ENCODE measurements at places on chromosomes 12 and 14. TPM values are rescaled to one million over a fixed set of nuclear protein-coding genes. Genes with fewer than 3 reads are reported as not detected.

DNA sequence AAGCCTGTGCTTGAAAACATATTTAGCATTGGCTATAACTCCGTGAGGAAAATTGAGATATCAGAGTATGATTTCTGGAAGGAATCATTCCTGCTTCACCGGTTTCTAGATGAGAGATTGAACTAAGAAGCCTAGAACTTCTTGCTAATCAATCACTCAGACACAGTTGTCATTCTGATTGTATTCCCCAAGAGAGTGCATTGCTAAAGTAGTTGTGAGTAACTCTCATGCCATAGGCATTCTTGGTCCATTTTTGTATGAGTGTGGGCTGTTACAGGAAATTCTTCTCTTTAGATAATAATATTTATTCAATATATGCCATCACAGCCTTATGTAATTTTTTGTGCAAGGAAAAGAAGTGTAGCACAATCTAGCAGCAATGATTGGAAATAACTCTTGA is 893.3 kb upstream of the MDGA2 start:
- no peak for DNase-seq
- H3K4me1 ChIP-seq, result no peaks in the 10 kb centered on the region
- H3K36me3 ChIP-seq, result no peaks in the 10 kb centered on the region
- H3K4me3 ChIP-seq, result no peak overlapping the region
- no peak overlapping the region for H3K27ac ChIP-seq

- H3K27me3 ChIP-seq, result no peaks in the 10 kb centered on the region
- no peaks in the 10 kb centered on the region for H3K4me1 ChIP-seq
- no peaks in the 10 kb centered on the region for H3K36me3 ChIP-seq
- no peak overlapping the region for H3K27ac ChIP-seq
- H3K4me3 ChIP-seq, result no peak overlapping the region
These were observed 137.7 kb downstream of the SPTSSA start for GRCh38 chr14:34324363-34324795.

- peak overlapping the region; percentile 68 for H3K27ac ChIP-seq
- DNase-seq, result no peak
- peaks cover 63% of the 10 kb centered on the region for H3K4me1 ChIP-seq
- H3K36me3 ChIP-seq, result no peaks in the 10 kb centered on the region
- H3K4me3 ChIP-seq, result no peak overlapping the region
- no peaks in the 10 kb centered on the region for H3K27me3 ChIP-seq
These were observed 125.5 kb downstream of the DAAM1 start for GRCh38 chr14:59313658-59314608.

- no peak overlapping the region for H3K27ac ChIP-seq
- H3K36me3 ChIP-seq, result peaks cover 5% of the 10 kb centered on the region
- H3K27me3 ChIP-seq, result no peaks in the 10 kb centered on the region
- peaks cover 8% of the 10 kb centered on the region for H3K4me1 ChIP-seq
- H3K4me3 ChIP-seq, result no peak overlapping the region
- DNase-seq, result no peak
These were observed 4.7 kb downstream of the CALCOCO1 start for GRCh38 chr12:53722450-53723041.

KIF5A gene
- 0.42 TPM for total RNA-seq

DNA sequence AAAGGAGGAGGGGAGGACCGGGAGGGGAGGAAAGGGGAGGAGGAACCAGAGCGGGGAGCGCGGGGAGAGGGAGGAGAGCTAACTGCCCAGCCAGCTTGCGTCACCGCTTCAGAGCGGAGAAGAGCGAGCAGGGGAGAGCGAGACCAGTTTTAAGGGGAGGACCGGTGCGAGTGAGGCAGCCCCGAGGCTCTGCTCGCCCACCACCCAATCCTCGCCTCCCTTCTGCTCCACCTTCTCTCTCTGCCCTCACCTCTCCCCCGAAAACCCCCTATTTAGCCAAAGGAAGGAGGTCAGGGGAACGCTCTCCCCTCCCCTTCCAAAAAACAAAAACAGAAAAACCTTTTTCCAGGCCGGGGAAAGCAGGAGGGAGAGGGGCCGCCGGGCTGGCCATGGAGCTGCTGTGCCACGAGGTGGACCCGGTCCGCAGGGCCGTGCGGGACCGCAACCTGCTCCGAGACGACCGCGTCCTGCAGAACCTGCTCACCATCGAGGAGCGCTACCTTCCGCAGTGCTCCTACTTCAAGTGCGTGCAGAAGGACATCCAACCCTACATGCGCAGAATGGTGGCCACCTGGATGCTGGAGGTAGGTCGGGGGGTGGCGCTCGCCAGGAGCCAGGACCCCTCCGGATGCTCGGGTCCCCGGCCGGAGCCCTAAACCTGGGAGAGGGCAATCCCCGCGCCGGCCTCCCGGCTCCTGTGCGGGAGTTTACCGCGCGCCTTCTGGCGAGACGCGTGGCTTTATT is at the start of gene CCND2:
Gene CCND2 (plus strand): TSS at position 111 of the 744 bp plus-strand sequence. CDS start 279 bp downstream, at position 390.
- H3K4me1 ChIP-seq, result peaks cover 32% of the 10 kb centered on the region
- DNase-seq, result peak; percentile 41
- H3K27me3 ChIP-seq, result peaks cover 3% of the 10 kb centered on the region
- peak within 1 kb of the TSS; percentile 44 for H3K4me3 ChIP-seq
- H3K27ac ChIP-seq, result peak within 1 kb of the TSS; percentile 68
- H3K36me3 ChIP-seq, result no peaks in the 10 kb centered on the region

GALNT9 gene
- total RNA-seq, result 0.25 TPM

DNA sequence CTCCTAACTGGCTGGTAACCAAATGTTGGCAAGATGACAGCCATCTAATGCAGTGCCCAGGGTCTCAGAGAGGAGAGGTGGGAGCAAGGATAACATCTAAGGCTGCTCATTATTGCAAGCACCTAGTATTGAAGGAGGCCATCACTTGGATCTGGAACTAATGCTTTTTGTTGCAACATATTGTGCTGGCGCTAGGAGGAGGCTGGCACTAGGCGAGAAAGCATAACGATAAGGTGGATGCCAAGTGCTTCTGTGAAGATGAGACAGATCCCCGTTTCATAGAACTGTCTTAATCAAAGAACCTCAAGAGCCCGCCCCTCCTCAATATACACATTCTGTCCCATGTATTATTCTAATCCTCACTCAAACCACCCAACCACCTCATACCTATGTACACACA is 774.0 kb downstream of the VRK1 start:
- H3K27me3 ChIP-seq, result no peaks in the 10 kb centered on the region
- no peaks in the 10 kb centered on the region for H3K36me3 ChIP-seq
- no peak overlapping the region for H3K4me3 ChIP-seq
- H3K27ac ChIP-seq, result no peak overlapping the region
- no peaks in the 10 kb centered on the region for H3K4me1 ChIP-seq

DNA sequence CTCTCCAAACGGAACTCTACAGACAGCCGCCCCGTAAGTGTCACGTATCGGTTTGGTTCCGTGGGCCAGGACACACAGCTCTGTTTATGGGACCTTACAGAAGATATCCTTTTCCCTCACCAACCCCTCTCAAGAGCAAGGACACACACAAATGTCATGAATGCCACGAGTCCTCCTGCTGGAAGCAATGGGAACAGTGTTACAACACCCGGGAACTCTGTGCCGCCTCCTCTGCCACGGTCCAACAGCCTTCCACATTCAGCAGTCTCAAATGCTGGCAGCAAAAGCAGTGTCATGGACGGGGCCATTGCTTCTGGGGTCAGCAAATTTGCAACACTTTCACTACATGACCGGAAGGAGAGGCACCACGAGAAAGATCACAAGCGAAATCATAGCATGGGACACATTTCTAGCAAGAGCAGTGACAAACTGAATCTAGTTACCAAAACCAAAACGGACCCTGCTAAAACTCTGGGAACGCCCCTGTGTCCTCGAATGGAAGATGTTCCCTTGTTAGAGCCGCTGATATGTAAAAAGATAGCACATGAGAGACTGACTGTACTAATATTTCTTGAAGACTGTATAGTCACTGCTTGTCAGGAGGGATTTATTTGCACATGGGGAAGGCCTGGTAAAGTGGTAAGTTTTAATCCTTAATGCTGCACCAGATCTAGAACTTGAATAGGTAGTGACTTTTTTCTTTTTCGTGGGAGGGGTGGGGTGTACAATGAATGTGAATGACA is 69.7 kb downstream of the WDR20 start:
- no peak for DNase-seq
- no peaks in the 10 kb centered on the region for H3K27me3 ChIP-seq
- H3K4me3 ChIP-seq, result no peak overlapping the region
- H3K36me3 ChIP-seq, result peaks cover 12% of the 10 kb centered on the region
- no peaks in the 10 kb centered on the region for H3K4me1 ChIP-seq

KLRG1 gene
- 2.4 TPM for total RNA-seq

KRT3 gene
- not detected for total RNA-seq

LRCOL1 gene
- total RNA-seq, result not detected

ANO4 gene
- 0.17 TPM for total RNA-seq

DNA sequence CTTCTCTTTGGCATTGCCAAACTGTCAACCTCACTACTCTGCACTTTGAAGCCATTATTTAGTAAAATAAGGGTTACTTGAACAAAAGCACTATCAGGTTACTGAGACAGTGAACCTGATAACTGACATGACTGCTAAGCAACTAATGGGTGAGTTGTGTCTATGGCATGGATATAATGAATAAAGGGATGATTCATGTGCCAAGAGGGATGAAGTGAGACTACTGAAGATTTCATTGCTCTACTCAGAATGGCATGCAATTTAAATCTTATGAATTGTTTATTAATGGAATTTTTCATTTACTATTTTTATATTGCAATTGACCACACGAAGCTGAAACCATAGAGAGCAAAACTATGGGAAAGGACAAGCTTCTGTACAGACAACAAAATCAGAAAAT is 74.4 kb downstream of the CEP128 start:
- DNase-seq, result no peak
- no peak overlapping the region for H3K27ac ChIP-seq
- H3K4me3 ChIP-seq, result no peak overlapping the region
- no peaks in the 10 kb centered on the region for H3K4me1 ChIP-seq
- no peaks in the 10 kb centered on the region for H3K36me3 ChIP-seq

DNA sequence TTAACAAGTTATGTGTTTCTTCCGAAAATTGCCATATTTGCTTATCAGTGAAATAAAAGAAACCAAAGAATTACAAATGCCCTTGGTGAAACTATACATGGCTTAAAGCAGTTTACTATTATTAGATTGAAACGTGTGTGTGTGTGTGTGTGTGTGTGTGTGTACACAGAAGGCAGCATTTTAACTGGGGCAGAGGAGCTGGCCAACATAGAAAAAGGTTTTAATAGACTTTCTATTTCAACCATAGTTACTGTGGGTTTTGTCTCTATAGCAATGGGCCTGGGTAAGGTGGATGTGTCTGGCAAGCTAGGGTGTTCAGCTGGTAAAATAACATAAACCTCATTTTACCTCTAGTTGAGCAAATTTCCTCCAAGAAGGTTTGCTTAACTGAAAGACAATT is 6.5 kb downstream of the PRICKLE1 start:
- no peak overlapping the region for H3K27ac ChIP-seq
- H3K27me3 ChIP-seq, result no peaks in the 10 kb centered on the region
- no peak overlapping the region for H3K4me3 ChIP-seq
- no peaks in the 10 kb centered on the region for H3K36me3 ChIP-seq
- H3K4me1 ChIP-seq, result no peaks in the 10 kb centered on the region
- DNase-seq, result no peak

- DNase-seq, result no peak
- H3K36me3 ChIP-seq, result no peaks in the 10 kb centered on the region
- H3K4me3 ChIP-seq, result no peak overlapping the region
- H3K4me1 ChIP-seq, result no peaks in the 10 kb centered on the region
- H3K27ac ChIP-seq, result no peak overlapping the region
- H3K27me3 ChIP-seq, result no peaks in the 10 kb centered on the region
These were observed 4.9 kb downstream of the KLRC1 start for GRCh38 chr12:10448236-10448635.

DNA sequence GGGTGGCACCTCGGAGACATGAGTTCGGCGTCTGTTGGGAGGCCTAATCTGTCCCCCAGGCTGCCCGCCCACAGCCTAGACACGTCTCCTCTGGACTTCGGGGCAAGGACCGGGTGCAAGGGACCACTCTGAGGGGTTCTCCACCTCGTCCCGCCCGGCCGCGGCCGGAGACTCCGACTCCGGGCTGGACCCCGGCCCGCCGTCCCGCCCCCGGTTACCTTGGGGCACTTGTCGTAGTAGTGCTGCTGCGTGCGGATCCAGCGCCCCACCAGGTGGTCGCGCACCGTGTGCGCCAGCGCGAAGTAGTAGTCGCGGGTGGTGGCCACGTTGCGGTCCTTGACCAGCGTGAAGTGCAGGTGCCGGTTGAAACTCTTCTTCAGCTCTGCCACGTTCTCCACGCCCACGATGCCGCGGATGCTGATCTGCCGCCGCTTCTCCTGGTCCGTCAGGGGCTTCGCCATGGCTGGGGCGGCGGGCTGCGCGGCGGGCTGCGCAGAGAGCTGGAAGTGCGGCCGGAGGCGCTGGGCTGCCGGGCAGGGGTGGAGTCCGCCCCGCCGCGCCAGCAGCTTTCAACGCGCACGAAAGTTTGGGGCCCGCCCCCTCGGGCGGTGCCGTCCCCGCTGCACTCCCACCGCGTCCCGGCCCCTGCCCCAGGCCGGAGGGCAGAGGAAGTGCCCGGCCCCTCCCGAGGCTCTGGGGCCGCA is at the start of gene PYGL:
Gene PYGL (minus strand): TSS at position 541 of the 704 bp plus-strand sequence. CDS start 80 bp downstream, at position 461.
- H3K27ac ChIP-seq, result peak within 1 kb of the TSS; percentile 78
- H3K4me1 ChIP-seq, result peaks cover 36% of the 10 kb centered on the region
- peak; percentile 72 for DNase-seq
- H3K4me3 ChIP-seq, result peak within 1 kb of the TSS; percentile 80
- no peaks in the 10 kb centered on the region for H3K36me3 ChIP-seq
- H3K27me3 ChIP-seq, result no peaks in the 10 kb centered on the region

C14orf39 gene
- total RNA-seq, result not detected

GRCh38 chr14:53161758-53162435 is 8.8 kb upstream of the DDHD1 start:
- H3K27ac ChIP-seq, result no peak overlapping the region
- H3K27me3 ChIP-seq, result no peaks in the 10 kb centered on the region
- H3K36me3 ChIP-seq, result no peaks in the 10 kb centered on the region
- H3K4me1 ChIP-seq, result no peaks in the 10 kb centered on the region
- no peak for DNase-seq
- no peak overlapping the region for H3K4me3 ChIP-seq

DNA sequence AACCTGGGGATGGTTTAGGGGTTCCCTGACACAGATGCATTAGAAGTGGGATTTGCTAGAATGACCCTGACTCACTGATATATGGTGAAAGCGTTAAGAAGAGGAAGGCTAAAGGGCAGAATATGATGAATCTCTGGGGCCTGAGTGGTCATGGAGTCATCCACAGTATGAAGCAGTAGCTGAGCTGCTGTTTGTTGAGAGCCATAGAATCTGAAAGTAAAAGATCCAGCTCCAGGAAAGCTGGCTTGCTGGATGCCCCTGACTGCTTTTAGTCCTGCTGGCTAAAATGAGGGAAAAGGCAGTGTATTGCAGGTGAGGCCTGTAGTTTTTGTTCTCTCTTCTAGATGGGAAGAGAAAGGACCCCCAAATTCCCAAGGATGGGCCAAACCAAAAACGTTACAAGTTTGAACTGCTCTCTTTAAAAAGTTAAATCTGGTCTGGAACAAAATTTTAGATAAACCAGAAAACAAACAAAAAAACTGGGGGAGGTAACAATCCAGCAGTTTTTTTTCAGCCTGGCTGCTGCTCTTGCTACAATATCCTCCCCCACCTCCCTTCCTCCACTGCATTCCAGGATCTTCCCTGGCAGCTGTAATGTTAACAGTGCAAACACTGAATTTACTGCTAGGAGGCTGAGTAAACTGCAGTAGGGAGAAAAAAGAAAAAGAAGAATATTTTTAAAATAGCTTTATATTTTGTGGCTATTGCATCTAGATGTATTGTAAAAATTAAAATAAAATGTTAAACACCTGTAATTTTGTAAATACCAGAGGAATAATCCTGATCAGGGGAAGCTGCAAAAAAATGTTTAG is 16.5 kb downstream of the SEL1L start:
- H3K27me3 ChIP-seq, result no peaks in the 10 kb centered on the region
- H3K27ac ChIP-seq, result peak overlapping the region; percentile 77
- DNase-seq, result no peak
- peaks cover 23% of the 10 kb centered on the region for H3K4me1 ChIP-seq
- peak overlapping the region; percentile 15 for H3K4me3 ChIP-seq

- no peaks in the 10 kb centered on the region for H3K4me1 ChIP-seq
- no peak overlapping the region for H3K4me3 ChIP-seq
- DNase-seq, result no peak
- no peak overlapping the region for H3K27ac ChIP-seq
These were observed 63.6 kb upstream of the BCL2L14 start for GRCh38 chr12:12007001-12007712.

SMOC1 gene
- total RNA-seq, result 21.9 TPM

Data from liver (tissue), 10 donors.